ENCODE measurements at places on chromosomes 2 and 18.

- no peak for DNase-seq
Measured at GRCh38 chr2:196149948-196150347, 21.4 kb downstream of the STK17B start.

DNA sequence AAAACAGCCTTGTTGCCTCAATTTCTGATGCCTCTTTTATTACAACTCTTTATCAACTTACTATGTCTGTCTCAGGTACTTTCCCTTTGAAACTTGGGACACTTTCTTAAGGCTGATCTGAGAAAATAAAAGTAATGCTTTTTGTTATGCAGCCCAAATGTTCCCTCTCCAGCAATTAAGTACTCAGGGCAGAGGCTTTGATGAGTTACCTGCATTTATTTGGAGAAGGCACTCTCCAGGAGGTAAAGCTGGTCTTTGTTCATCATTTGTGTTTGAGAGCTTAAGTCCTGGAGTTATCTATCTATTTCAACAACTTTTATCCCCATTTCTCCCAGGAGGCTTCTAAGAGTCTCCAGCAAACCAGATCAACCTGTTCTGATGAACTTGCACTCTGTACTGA lies 259.2 kb downstream of the ASXL3 start:
- DNase-seq: no peak

DNA sequence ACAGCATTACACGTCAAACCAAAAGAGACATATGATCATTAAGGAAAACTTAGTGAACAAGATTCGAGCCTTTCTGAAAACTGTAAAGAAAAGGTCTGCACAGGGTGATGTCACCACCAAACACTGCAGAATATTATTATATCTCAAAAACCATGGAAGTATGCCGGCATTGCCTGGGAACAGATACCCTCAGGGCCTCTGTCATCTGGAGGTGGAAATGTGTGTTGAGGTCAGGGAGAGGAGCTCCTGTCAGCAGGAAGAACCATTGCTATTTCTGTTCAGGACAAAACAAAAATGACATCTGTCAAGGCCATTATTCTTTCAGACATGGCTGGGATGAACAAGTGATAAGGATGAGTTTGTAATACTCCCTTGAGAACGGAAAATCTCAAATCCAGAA lies 365.9 kb upstream of the TRIB2 start:
- no peak for DNase-seq

GRCh38 chr2:84959566-84960506 lies 11.1 kb upstream of the KCMF1 start:
- DNase-seq: no peak

- DNase-seq: peak; percentile 42
Measured at GRCh38 chr18:63979409-63979920, 9.6 kb downstream of the SERPINB8 start.

GRCh38 chr2:9565436-9566153 lies 10.0 kb upstream of the ADAM17 start:
- DNase-seq: no peak

DNA sequence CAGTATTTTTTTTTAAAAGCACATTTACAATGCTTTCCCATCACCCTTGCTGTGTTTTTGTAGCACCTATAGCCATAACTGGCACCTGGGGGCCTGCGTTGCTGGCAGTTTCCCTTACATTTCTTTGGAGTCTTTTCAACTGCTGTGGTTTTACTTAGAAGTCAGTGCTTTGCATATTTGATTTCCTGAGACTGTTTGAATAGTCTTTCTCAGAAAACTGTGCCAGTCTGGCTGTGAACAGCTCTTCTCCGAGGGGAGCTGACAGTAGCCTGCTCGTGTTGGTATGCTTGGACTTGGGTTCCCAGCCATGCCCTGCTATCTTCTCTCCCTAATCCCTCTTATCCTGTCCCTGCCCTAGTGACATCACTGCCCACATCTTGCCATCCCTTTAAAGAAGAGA lies 81.5 kb downstream of the DPP4 start:
- peak; percentile 63 for DNase-seq

GRCh38 chr2:80255918-80256781 lies 48.4 kb downstream of the LRRTM1 start:
- no peak for DNase-seq

GRCh38 chr2:58834404-58834803 lies 593.3 kb upstream of the FANCL start:
- no peak for DNase-seq

DNA sequence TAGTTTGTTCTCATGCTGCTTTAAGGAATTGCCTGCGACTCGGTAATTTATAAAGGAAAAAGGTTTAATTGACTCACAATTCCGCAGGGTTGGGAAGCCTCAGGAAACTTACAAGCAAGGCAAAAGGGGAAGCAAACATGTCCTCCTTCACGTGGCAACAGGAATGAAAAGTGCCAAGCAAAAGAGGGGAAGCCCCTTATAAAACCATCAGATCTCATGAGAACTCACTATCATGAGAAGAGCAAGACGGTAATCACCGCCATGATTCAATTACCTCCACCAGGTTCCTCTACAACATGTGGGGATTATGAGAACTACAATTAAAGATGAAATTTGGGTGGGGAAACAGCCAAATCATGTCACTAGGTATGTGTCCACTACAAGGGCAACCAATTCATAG lies 53.9 kb downstream of the MAP4K3 start:
- no peak for DNase-seq

DNA sequence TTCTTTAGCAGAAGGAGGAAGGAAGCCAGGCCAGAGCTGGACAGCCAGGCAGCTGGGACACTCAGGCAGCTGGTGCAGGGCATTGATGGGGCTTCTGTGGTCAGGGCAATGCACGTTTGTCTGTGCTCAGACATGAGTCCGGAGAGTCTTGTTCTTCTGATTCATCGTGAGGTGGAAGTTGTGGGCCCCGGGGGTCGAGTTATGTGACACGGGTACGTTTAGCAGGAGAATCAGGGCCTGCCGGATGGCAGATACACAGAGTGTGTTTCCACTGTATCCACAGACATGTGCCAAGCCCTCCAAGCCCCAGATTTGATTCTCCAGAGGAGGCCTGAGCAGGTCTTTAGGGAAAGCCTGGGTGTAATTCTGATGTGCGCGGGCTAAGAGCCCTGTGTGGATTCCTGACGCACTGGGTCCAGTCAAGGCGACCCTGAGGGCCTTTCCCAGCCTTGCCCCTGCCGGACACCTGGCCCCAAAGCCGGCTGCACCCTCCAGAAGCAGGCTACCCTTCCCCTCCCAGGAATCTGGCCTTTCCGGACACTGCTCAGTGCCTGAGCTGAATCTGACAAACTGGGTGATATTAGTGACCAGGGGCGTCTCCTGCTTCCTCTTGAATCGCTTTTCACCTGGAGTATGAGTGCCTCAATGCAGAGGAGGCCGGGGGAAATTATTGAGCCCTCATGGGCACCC lies 10.1 kb downstream of the ARHGEF4 start:
- DNase-seq: no peak

DNA sequence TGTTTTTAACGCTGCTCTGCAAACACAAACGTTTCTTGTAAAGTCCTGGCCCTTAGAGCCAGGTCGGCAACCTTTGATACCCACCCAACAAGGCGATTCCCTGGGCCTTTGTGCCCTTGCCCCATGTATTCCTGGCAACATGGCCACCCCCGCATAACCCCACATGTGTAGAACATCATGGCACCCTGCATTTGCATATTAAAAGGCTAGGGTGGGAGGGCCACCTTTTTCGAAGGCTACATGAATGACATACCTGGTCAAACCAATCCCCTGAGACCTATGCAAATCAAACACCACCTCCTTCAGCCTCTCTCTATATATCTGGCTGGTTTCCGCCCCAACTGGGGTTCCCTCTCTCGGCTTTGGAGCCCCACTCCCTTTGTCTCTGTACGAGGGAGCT lies 105.2 kb downstream of the MYO5B start:
- DNase-seq: no peak

DNA sequence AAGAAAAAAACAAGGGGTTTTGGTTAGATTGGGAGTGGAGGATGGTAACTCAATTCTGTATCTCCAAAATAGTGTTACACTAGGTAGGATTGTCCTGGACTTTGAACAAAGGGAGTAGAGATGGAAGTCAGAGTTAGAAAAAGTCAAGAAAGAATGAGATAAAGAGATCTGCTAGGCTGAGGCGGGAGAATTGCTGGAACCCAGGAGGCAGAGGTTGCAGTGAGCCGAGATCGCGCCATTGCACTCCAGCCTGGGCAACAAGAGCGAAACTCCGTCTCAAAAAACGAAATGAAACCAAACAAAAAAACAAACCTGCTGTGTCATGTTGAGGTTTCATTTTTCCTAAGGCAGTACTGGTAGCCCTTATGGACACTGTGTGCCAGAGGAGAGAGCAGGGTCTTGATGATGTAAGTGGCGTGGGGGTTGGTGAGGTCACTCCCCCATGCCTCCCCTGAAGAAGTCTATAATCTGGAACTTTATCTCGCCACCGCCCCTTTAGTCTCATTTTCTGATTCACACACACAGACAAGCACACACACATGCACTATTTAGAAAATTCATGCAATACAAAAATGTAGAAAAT lies 10.5 kb downstream of the DRC1 start:
- no peak for DNase-seq

- no peak for DNase-seq
Measured at GRCh38 chr2:177257471-177257870, 7.1 kb downstream of the NFE2L2 start.

DNA sequence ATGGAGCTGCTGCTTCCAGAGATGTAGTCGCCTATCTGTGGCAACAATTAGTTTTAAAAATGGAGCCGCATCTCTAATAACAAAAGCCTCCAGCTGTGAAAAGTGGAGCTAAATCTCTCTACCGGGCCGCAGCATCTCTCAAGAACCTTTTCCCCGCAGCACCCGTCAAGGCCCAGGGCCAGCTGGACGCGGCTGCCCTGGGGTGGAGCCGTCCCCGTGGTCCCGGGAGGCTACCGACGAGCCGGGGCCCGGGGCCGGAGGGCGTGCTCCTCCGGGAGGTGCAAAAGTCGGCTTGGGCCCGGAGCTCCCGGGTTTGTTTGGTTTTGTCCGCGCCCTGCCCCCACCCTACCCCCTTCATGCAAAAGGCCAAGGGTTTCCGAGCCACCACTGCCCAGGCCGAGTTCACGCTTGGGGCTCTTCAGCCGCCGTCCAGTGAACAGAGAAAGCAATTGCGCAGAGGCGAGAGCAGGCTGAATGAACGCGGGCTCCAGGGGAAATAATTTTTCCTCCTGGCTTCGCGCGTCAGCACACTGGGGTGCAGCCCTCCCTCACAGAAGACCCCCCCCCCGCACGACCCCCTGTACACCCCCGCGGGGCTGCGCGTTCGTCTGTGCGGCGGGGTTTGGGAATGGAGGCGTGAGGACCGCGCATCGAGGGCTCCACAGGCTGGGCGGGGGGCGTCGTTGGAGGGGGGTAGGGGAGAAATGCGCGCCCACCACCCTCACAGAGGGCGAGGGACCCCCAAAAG lies 557 bp upstream of the GREB1L start:
- DNase-seq: no peak

- DNase-seq: no peak
Measured at GRCh38 chr2:191355170-191355758, 110.1 kb downstream of the MYO1B start.

GRCh38 chr2:178403671-178404306 lies 47.2 kb downstream of the PRKRA start:
- DNase-seq: no peak

- DNase-seq: no peak
Measured at GRCh38 chr2:126756125-126756524, 100.2 kb downstream of the GYPC start.

GRCh38 chr2:37631292-37631691 lies 40.1 kb downstream of the CDC42EP3 start:
- no peak for DNase-seq

DNA sequence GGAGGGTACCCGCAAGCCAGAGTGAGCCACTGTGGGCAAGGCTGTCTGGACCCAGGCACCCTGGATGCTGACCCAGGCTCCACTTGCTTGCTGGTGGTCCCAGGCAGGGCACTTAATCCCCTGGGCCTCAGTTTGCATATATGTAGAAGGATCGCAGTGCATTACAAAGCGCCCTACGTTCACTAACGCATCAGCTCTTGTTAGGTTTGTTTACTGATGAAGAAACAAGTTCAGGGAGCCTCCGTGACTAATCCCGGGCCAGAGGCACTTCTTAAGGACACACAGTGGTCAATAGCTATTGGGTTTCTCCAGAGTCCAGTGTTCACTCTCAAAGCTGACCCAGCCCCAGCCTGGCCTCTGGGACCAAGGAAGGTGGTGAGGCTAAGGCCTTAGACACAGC lies 70.2 kb downstream of the LBH start:
- no peak for DNase-seq

DNA sequence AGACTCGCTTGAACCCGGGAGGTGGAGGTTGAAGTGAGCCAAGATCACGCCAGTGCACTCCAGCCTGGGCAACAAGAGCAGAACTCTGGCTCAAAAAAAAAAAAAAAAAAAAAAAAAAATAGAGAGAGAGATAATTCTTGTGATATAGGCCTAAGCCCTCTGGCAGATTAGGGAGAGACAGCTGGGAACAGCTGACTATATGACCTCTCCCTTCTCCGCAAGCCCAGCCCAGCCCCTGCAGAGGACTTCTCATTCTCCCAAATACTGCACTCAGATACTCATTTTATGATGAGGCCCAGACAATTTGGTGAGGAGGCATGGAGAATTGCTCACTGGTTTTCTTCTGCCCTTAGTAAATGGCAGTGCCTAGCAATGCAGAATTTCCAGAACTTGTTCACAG lies 262.0 kb downstream of the HAUS1 start:
- no peak for DNase-seq

GRCh38 chr2:38875227-38875575 lies 533 bp downstream of the DHX57 start:
- DNase-seq: no peak

DNA sequence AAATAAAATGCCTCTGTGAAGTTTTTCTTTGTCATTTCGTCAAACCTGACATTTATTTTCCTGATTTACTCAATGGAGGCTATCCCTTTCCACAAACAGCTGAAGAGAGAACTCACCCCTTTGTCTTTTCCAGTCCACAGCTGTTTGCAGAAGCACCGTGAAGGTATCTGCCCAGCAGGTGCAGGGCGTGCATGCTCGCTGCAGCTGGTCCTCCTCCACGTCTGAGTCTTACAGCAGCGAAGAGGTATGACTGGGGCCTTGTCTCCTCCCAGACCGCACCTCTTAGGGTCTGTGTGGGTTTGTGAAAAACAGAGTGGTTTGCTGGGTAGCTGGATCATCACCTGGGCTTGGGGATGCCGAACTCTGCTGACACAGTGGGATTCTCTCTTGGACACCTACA lies 9.7 kb downstream of the SPP2 start:
- no peak for DNase-seq

GRCh38 chr2:66526180-66526579 lies 91.3 kb downstream of the MEIS1 start:
- DNase-seq: no peak

GRCh38 chr2:198285216-198285615 lies 480.8 kb downstream of the PLCL1 start:
- DNase-seq: no peak

DNA sequence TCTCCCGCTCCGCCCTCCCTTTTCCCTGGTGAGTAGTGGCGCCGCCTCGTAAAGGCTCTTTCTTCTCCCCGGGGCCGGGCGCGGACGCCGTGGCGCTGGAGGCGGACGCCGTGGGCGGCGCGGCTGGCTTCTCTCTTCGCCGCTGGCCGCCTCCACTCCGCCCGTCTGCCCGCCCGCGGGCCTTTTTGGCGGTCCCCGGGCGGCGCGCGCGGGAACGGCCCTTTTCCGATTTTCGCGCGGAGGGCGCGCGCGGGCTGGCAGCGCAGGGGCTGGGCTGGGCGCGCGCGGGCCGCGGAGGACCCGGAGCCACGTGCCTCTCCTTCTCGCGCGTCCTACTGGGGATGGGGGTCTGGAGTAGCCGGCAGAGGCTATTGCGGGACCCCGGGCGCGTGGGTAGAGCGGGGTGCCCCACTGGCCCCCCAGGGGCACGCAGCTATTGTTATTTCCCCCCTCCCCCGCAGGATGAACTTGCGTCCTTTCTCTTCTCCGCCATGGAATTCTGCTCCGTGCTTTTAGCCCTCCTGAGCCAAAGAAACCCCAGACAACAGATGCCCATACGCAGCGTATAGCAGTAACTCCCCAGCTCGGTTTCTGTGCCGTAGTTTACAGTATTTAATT lies 472 bp downstream of the SLC20A1 start:
- DNase-seq: peak; percentile 57

All from activated CD4-positive, alpha-beta T cell treated with anti-CD3 and anti-CD28 coated beads, Interleukin-2, amount 50 U/mL, for 48 hours (primary cell).